Activated T-cell treated with anti-CD3 and anti-CD28 coated beads, Interleukin-2, amount 50 U/mL, for 72 hours (primary cell): ENCODE measurements at places on chromosomes 4 and X. TPM values are rescaled to one million over a fixed set of nuclear protein-coding genes. Genes with fewer than 3 reads are reported as not detected.

DNA sequence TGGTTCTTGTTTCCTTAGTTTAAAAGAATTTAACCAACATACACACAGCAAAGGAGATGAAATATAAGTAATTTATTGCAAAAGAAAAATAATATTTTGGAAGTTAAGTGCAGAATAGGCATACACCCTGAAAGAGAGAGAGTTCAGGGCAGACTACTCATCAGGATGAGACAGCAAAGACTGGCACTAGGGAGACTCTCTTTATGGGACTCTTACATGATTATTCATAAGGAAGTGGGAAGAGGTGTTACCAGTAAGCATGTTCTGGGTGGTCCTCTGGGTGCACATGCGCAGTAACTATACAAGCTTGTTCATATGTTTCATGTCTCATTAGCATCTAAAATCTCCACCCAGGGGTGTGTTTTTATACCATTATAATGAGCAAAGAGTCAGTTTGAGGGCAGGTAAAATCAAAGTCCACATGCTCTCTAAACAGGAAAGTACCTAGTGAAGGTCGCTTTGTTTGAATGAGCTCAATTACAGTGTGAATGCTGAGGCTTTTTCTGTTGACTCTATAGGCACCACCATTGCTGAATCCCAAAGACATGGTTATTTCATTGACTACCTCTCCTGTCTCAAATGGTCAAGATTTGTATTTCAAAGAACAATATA lies 38.2 kb upstream of the PRDM5 start:
- DNase-seq: no peak

The SHROOM3 gene
- total RNA-seq: 0.09 TPM

DNA sequence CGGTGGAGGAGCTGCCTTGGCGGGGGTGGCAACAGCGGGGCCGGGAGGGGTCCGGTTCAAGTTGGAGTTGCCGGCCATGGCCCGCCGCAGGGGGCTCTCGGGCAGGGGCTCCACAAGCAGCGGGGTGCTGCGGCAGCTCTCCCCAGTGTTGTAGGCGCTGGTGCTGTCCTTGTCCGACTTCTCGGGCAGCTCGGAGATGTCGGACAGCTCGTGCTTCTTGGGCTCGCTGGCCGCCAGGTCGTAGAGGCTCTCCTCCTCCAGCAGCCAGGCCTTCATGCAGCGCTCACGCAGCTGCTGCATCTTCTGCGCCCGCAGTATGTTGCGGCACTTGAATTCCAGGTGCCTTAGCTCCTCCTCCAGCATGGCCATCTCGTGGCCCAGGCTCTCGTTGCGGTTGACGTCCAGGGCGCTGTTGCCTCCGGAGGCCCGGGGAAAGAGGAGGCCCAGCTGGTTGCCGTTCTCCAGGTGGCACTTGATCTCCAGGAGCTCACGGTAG lies 9.7 kb downstream of the SSR4 start:
- DNase-seq: no peak

The F8A3 gene
- total RNA-seq: 5.1 TPM

GRCh38 chr4:175419236-175419718 lies 392.8 kb downstream of the GPM6A start:
- DNase-seq: no peak

- no peak for DNase-seq
These were observed 73.3 kb upstream of the HHIP start for GRCh38 chr4:144572660-144573059.

GRCh38 chr4:148182230-148182911 lies 259.8 kb downstream of the NR3C2 start:
- no peak for DNase-seq

The SPANXN3 gene
- not detected for total RNA-seq

- no peak for DNase-seq
These were observed 117.0 kb downstream of the PCDH7 start for GRCh38 chr4:30837131-30837539.

- no peak for DNase-seq
These were observed 119.0 kb downstream of the AGTR2 start for GRCh38 chrX:116289592-116289991.

The SPIN2A gene
- total RNA-seq: 1.2 TPM

DNA sequence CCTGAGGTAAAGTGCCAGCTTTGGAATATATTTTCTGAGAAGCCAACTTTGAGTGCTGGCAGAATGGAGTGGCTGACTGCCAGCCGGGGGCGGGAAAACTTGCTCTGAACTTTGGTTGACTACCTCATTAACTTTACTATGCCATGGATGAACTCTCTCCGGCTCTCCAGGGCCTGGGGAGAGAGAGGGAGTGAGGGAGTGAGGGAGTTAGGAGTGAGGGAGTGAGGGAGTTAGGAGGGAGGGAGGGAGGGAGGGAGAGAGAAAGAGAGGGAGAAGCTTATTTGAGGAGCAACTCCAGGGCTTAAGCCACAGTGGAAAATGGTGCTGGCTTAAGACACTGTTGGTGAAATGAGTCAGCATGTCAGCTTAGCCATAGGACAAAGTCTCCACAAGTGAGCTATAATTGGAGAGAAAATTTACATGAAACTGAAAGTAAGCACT lies 280.9 kb upstream of the RPS6KA3 start:
- DNase-seq: no peak

The TCEAL5 gene
- total RNA-seq: not detected

The TBC1D8B gene
- total RNA-seq: 0.50 TPM

The NPNT gene
- total RNA-seq: 0.51 TPM

DNA sequence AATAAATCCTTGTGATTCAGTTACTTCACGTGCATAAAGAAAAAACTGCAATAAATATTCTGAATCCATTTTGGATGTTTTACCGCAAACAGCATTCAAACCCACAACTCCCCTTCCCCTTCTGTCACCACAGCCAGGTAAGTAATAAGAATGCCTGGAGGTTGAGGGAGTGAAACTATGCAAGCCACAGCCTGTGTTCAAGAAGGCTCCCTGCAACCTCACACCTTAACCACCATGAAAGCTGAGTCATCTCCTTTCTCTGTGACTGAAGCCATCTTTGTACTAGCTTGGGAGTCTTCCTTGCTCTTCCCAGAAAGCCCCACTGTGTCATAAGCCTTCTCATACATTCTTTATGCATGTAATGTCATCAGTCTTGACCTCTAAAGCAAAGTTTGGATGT lies 297.0 kb upstream of the PUDP start:
- DNase-seq: peak; percentile 17

DNA sequence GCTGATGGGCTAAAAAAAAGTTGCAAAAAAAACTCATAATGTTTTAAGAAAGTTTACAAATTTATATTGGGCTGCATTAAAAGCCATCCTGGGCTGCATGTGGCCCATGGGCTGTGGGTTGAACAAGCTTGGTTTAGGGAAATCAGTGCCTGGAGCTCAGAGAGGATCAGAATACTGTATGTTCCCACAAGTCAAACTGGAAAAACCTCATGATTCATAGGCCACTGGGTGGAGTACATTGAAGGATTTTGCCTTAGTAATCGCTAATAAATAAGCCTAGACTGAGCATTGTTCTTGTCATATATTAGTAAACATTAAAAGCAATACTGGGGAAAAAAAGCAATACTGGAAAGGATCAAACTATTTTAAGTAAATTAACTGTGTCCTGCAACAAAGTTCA lies 246.3 kb upstream of the TAPT1 start:
- no peak for DNase-seq

The RHOXF2B gene
- total RNA-seq: not detected

- no peak for DNase-seq
These were observed 16.3 kb downstream of the PPP2R3B start for GRCh38 chrX:370244-370962.

- no peak for DNase-seq
These were observed 101.3 kb downstream of the LIMCH1 start for GRCh38 chr4:41639291-41639690.

The SLC6A14 gene
- not detected for total RNA-seq

The FGF5 gene
- total RNA-seq: not detected

The GUCY1A1 gene
- 0.29 TPM for total RNA-seq

DNA sequence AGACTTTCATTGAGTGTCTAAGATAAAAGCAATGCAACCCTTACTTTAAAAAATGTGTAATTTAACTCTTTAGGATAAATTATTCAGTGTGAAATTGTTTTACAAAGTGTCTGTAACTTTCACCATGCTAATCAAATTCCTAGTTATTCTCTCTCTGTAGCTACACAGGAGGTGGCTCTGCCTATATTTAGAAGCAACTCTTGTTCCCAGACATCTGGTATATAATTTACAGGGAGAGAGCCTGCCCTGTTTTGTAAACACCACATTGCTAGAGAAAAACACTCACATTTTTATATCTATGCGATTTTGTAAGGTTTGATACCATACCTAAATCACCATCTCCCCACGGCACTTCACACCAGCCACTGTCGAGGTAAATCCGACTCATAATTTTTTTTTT lies 35.5 kb upstream of the SPATA4 start:
- DNase-seq: no peak

GRCh38 chrX:39491548-39492297 lies 606.0 kb downstream of the BCOR start:
- peak; percentile 59 for DNase-seq

GRCh38 chrX:119762718-119763117 lies 4.3 kb downstream of the SOWAHD start:
- DNase-seq: no peak

The CFI gene
- 0.17 TPM for total RNA-seq

DNA sequence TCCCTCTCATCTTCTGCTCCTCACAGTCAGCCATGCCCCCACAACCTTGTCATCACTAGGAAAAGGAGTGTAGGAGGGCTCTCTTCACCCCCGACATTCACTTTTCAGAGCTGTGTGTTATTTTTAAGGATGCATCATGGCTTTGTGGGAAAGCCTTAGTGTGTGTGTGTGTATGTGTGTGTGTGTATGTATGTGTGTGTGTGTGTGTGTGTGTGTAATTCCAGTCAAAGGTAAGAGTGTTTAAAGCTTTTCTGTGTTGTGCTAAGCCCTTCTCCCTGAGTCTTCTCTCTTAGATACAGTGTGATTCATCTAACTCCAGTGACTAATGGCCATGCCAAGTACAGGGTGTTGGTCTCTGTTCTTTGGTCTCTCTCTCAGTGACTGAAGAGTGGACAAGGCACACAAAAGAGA lies 76.6 kb downstream of the CHIC2 start:
- no peak for DNase-seq

- no peak for DNase-seq
These were observed 115.1 kb upstream of the PNPLA4 start for GRCh38 chrX:8042304-8042703.

DNA sequence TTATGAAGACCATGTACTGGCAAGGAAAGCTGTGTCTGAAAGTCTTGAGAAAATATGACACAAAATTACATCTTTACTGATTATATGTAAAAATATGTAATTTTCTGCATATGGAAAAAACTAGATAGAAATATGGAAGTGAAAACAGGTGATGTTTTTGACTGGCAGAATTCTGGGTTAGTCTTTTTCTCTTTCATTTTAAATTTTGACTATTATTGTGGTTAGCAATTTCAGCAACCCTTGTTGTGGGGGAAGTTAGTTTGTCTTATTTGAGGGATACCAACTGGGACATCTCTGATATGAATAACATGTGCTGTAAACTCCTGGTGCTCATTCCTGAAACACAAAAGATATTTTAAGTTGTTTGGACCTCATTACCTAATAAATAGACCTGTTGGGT lies 49.9 kb upstream of the CPEB2 start:
- no peak for DNase-seq

- DNase-seq: no peak
These were observed 73.5 kb upstream of the FHDC1 start for GRCh38 chr4:152862608-152863007.

- DNase-seq: no peak
These were observed 37.9 kb upstream of the NPY2R start for GRCh38 chr4:155170569-155170968.

- no peak for DNase-seq
These were observed 20.3 kb upstream of the PACRGL start for GRCh38 chr4:20679951-20680350.

DNA sequence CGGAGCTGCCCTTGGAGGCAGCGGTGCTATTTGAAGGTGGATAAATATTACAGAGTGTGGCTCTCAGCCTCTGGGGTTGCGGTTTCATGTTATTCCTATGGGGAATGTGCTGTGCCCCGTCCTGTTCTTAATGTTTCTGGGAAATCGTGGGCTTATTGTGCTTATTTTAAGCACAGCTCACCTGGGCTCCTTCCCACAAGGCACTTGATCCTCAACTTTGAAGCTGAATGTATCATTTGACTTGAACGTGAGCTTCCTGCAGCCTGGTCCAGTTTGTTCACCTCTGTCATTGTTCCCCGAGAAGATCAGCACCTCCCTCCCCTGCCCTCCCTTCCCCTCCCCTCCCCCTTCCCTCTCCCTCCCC lies 3.9 kb downstream of the SORCS2 start:
- DNase-seq: no peak

DNA sequence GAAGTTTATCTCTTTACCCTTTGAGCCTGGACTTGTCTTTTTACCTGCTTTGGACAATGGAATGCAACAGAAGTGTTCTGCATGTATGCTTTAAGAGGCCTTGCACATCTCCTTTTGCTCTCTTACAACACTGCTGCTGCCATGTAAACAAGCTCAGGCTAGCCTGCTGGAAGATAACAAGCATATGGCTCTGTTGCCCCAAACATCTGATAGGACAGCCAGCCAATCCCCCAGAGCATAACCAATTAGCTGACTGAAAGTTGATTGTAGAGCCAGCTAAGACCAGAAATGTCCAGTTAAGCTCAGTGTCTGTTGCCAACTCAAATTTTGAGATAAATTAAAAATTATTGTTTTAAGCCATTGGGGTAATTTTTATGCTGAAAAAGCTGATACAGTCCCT lies 510.6 kb upstream of the CNKSR2 start:
- no peak for DNase-seq

DNA sequence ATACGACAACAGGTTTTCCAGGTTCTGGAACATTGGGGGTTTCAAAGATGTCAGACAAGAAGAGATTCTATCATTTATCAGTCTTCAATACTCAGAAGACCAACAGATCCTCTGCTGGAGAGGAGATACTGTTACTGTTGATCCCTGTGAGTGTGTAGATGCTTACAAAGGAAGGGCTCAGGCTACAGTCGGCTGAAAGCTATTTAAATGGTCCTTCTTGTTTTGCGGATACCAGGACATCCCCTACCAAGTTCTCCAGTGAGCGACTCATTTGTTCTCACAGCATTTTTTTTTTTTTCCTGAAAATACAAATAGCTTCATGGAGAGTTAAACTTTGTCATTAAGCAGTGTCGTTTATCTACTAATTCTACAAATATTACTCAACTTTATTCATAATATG lies 201.6 kb downstream of the CAMK2D start:
- DNase-seq: no peak

DNA sequence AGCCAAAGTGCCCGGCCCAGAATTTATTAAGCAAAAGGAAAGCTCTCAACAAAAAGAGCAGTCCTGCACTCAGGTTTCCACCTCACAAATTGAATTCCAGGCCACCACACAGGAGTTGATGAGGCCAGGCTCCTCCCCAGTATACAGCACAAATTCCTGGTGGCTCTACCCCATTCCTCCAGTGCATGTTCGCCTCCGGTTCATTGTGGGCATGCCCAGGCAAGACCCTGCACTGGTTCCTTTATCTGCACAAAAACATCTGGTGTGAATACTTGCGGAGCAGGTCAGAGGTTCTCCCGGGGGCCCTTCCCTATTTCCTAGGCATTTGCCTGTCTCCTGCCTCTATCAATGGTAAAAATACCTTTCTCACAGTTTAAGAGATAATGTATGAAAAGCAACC lies 195.2 kb upstream of the ANXA10 start:
- no peak for DNase-seq
